Fibroblast of skin of right biceps (primary cell): ENCODE measurements at places on chromosomes 7 and 10.

- peak; percentile 78 for DNase-seq
These were observed 26.6 kb downstream of the TET1 start for GRCh38 chr10:68586606-68587305.

DNA sequence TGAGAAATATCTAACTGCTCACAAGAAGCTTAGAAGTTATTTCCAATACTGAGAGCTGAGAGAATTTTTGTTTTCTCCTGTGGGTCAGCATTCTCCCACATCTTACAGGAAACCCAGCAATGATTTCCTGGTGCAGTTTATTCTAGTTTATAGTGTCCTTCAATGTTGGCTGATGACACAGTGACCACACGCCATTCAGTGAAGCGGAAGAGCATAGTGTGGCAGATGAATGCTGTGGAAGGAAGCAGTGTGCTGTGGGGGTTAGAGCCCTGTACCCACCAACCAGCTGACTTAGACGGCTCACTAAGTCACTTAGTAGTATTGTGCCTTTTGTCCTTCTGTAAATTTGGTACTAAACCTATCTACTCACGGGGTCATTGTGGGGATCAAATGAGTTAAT, 1.4 kb upstream of the TMEM26 start:
- no peak for DNase-seq

- peak; percentile 11 for DNase-seq
These were observed 765 bp downstream of the WBP1L start for GRCh38 chr10:102744374-102745051.

DNA sequence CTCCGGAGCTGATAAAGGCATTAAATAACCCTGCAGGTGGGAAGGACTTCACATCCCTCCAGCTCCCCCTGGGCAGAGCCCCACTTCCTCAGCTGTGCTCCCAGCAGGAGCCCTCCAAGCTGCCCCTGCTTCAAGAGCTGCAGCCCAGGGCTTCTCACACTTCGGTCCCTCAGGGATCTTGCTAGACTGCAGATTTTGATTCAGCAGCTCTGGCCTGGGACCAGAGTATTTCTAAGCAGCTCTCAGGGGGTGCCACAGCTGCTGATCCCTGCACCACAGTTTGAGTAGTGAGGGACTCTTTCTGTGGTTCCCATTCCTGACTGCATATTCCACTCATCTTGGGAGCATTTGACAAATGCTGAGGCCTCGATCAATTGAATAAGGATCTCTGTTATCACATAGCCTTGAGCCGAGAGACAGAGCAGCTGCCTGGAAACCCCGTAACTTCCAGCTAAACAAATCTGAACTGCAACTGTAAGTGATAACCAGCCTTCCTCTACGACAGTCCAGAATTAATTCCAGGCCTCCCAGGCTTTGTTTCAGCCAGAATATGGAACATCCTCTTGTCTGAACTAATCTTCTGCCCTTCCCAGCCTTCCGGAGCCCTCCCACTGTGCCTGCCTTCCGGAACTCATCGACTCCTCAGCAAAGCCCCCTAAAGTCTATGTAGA, 161.4 kb downstream of the CCDC3 start:
- DNase-seq = peak; percentile 28

GRCh38 chr7:78222001-78222751, 423.6 kb downstream of the PHTF2 start:
- DNase-seq = peak; percentile 82

DNA sequence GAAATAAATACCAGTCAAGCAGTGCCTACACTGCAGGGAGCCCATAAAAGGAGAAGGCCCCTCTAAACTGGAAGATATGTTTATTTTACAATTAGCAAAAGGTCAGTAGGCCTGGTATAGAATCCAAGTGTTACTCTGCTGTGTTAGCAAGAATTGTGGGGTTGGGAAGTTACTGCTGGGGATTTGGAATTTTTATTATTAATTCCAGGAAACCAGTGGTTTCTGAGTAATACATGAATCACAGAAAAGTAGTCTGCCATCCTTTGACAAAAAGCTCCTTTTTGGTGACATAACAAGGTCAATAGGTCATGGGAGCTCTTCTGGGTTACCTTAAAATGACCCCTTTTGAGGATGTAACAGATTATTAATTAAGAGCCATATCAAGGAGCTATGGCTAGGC, 67.4 kb downstream of the ZNF92 start:
- peak; percentile 83 for DNase-seq

DNA sequence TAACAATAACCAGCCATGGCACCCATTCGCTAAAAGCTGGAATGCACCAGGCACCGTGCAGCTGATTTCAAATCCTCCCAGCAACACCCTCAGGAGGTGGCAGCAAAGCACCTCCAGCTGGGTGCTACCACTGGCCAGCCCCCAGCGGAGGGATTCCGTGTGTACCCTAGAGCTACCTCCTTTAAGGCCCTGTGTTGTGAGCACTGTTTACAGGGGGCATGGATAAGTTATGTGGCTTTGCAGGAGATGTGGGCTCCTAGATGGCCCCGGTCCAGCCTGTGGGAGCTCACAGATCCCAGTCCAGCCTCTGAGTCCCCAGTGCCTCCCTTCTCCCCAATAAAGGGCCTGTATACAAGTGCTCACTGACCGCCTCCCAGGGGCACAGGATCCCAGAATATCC, 27.1 kb downstream of the TNRC18 start:
- no peak for DNase-seq

DNA sequence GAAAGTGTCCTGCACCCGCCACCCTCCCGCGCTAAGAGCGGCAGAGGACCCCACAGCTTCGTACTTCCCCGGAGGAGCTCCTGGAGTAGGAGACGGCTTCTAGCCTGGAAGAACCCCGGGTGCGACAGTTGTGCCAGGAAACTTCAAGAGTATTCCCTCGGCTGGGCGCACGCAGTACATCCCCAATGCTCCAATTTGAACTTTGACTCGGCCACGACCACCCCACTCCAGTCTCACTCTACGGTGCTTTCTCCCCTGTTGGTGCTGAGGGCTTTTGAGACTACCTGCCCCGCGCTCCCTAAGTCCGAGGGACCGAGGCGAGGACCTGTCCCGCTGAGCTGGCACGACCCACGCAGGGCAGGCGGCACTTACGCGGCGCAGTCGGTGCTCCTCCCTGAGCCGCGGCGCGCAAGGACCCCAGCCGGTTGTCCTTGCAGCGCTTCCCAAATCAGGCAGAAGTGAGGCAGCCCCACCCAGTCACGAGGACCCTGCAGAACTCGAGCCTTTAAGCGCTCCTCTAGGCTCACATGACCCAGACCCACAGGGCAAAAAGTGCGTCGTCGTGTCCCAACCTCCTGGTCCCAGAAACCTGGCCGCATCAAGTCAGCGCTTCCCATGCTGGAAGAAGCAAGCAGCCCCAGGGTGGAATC, at the start of gene CPVL:
Gene CPVL, minus strand, starts transcription at position 481 of the 650 bp plus-strand sequence. CDS start 25,476 bp downstream, outside the sequence.
- DNase-seq = peak; percentile 3

DNA sequence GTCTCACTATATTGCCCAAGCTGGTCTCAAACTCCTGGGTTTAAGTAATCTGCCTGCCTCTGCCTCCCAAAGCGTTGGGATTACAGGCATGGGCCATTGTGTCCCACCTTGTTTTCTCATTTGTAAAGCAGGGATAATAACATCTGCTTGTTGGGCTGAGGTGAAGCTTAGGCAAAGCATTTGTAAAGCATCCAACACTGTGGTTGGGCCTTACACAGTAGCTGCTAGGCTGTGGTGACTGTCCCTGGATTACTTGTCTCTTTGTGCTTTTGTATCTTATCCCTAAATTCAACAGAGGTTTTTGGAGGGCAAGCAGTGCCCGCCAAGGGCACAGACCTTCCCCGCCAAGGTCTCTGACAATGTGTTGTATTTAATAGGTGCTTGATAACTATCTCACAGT, 14.3 kb downstream of the HKDC1 start:
- DNase-seq = no peak

- no peak for DNase-seq
These were observed 88.0 kb downstream of the OR13A1 start for GRCh38 chr10:45227456-45227855.

DNA sequence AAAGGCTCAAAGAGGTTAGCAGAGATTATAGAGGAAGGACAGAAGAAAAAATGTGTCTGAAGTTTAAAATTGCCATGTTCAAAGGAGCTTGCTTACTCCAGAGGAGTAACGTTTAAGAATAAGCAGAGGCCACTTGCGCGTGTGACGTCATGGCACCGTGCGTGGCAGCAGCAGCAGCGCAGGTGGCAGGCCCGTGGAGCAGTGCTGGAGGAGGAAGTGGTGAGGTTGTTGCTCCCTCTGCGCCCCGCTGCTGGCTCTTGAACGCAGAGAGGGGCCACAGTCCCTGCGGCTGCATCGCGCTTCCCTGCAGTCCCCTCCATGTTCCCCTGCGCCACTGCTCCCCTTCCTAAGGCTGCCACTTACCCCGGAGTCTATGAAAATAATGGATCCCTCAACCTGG, 37.5 kb downstream of the GDI2 start:
- DNase-seq = no peak

DNA sequence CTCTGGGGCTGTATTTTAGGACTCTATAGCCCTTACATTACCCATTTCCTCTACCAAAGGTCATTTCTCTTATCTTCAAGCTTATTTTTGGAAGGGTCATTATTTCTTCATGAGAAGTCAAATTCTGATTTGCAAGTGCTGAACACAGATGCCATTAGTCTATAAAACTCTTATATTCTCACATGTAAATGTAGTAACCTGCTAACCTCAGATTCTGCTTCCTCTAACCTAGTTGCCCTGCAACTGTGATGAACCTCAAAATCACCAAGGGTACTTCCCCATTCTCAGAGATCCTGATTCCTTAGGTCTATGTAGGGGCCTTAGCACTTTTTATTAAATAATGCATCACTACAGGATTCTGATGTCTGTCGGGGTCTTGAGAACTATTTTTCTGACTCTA, 6.3 kb downstream of the FAS start:
- DNase-seq = no peak

DNA sequence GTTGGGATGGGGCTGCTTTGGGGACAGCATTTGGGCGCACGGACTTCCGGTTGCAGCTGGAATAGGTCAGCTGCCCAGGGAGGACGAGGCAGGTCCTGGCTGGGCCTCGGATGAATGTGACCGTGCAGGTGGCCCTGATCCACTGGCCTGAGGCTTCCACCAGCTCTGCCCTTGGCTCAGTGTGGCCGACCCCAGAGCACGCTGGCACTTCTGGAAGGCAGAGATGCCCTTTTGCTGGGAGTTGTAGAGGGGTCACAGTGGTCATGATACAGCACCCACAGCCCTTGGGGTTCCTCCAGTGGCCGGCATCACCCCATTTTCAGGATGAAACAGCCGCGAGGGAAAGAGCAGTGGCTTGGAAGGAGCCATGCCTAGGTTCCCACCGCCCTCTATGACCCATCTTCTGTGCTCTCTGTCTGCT, 19.0 kb downstream of the ADCY1 start:
- no peak for DNase-seq

- DNase-seq = no peak
These were observed 445.9 kb upstream of the LRRN3 start for GRCh38 chr7:110645060-110645459.

DNA sequence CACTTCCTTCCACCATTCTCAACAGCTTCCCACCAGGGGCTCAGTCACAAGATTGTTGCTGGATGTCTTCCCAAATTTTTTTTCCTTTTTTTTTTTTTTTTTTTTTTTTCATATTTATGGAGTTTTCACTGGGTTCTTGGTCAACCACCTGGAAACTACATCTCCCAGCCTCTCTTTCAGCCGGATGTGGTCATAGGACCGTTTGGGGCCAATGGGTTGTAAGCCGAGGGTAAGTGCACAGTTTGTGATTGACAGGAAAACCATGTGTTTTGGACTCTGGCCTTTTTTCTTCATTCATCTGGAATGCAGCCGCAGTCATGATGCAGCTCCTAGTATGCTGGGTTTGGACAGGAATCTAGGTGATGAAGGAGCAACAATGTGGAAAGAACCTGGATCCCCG, 337.1 kb upstream of the FOXK1 start:
- DNase-seq = no peak

- no peak for DNase-seq
These were observed 234.6 kb downstream of the TNS3 start for GRCh38 chr7:47347346-47347745.

- no peak for DNase-seq
These were observed 428.0 kb upstream of the TPK1 start for GRCh38 chr7:145263886-145264285.

DNA sequence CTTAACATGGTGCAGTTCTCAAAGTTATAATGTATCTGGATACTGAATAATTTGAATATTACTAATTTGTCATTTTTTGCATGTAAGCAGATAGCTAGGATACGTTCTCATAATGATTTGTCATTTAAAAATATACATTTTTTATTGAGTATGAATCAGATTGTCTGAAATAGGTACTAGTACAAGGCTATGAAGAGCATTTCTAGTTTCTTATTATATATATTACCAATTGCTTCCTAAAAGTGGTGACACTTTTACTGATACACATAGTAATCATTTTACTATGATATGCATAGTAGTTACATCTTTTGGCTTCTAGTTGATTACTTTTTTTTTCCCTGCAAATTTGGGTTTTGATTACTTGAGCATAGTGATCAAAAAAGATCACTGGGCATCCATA, 26.4 kb downstream of the RAB18 start:
- DNase-seq = no peak

DNA sequence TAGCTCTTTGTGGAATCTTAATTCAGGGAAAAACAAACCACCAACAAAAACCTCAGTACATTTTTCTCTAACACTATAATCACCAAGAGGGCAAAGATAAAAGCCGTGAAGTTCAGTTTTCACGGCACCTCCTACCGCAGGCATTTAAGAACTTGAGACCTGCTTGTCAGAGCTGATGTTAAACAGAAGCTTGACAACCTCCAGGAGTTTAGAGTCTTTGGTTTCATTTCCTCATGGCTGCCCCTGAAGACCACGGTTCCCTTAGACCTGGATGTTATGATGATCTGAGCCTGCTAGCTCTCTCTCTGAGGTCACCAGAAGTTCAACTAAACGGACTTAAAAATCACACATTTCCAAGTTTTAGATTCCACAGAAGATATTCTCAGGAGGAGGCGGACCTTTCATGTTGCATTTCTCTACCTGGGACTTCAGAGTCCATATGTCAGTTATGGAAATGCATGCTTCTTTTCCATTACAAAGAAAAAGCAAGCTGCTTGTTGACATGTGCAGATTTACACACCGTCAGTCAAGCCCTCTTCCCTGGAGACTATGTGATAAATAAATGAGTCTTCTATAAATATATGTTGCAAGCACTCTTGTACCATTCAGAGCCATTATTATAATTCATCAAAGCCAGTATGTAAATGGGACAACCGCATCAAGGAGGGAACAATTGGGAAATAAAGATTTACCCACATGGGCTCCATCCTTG, 258.0 kb downstream of the GFRA1 start:
- DNase-seq = peak; percentile 14

- DNase-seq = no peak
These were observed 66.9 kb upstream of the ARHGAP21 start for GRCh38 chr10:24790599-24790998.

DNA sequence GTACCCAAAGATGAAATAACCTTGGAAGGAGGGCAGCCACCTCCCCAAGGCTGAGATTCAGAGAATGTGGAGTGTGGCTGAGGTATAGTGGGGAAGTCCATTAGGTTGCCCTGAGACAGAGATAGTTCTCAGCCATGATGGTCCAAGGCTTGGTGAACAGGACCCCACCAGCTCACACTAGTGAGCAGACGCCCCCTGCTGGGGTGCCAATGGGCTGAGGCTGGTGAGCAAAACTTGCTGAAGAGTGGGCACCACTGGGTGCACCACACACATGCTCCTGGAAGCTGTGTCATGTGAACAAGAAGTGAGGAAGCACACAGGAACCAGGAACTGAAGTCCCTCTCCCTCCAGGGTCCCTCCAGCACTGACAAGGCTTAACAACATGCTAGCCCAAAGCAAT, 8.9 kb downstream of the FBXL13 start:
- DNase-seq = peak; percentile 47
